Kidney capillary endothelial cell (primary cell): ENCODE measurements at places on chromosomes 3 and 15.
A peak's percentile ranks its signal among the peaks of the same experiment; 100 is the strongest.

DNA sequence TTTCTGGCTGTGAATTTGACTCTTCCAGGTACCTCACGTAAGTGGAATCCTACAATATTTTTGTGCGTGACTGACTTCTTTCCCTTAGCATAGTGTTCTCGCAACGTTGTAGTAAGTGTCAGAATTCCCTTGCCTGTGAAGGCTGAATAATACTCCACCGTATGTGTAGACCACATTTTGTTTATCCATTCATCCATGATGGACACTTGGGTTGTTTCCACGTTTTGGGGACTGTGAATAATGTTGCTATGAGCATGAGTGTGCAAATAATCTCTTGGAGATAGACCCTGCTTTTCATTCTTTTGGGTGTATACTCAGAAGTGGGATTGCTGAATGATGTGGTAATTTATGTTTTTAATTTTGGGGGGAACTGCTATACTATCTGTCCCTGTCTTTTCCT lies 82.2 kb downstream of the APBA2 start:
- no peak for DNase-seq

DNA sequence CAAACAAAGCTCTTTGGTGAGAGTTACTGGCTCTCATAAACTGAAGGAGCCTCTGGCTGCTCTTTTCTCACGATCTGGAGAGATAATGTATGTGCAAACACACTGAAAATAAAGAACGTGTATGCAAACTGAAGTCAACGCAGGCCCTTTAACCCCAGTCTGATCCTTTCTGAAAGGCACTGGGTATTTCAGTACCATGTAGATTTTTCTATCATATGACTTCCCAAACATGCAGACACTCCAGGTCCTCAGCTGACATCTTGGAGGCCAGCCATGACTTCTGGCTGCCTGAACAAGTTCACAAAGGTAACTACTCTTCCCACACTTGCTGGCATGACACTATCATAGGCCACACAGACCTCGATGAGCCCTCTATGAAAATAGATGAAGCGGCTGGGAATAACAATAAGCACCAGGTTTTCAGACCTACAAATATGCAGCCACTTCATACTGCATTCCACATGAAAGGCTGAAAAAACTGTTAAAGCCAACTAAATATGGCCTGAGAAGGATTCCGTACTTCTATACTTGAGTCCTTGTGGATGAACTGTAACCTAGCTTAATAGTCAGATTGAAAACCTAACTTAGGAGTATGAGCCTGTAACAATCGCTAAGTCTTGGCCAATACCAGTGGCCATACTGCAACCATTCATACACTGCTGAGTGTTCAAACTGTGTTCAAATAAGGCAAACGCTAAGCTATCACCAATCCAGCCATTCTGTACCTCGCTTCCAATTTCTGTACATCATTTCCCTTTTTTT lies 121.3 kb downstream of the THRB start:
- DNase-seq, result no peak

DNA sequence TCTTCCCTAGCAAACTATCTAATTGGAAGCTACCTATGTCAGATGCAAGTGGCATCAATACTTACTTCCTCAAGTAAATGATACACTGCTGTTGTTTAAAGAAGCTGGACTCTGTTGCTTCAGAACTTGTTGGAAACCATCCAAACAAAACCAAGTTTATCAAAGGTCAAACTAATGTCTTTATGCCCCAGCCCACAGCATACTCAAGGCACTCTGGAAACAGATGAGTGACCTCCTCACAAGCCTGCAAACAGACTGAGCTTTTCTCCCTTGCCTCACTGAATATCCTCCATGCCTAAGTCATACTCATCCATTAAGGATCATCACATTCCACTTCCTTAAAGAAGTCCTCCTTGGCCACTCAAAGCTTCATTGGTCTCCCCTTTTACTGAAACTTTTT lies 107.4 kb upstream of the ACP3 start:
- DNase-seq, result no peak

- no peak for DNase-seq
These were observed 10.5 kb upstream of the SLC28A1 start for GRCh38 chr15:84873997-84874396.

GRCh38 chr3:187325632-187326031 lies 34.1 kb upstream of the MASP1 start:
- no peak for DNase-seq

DNA sequence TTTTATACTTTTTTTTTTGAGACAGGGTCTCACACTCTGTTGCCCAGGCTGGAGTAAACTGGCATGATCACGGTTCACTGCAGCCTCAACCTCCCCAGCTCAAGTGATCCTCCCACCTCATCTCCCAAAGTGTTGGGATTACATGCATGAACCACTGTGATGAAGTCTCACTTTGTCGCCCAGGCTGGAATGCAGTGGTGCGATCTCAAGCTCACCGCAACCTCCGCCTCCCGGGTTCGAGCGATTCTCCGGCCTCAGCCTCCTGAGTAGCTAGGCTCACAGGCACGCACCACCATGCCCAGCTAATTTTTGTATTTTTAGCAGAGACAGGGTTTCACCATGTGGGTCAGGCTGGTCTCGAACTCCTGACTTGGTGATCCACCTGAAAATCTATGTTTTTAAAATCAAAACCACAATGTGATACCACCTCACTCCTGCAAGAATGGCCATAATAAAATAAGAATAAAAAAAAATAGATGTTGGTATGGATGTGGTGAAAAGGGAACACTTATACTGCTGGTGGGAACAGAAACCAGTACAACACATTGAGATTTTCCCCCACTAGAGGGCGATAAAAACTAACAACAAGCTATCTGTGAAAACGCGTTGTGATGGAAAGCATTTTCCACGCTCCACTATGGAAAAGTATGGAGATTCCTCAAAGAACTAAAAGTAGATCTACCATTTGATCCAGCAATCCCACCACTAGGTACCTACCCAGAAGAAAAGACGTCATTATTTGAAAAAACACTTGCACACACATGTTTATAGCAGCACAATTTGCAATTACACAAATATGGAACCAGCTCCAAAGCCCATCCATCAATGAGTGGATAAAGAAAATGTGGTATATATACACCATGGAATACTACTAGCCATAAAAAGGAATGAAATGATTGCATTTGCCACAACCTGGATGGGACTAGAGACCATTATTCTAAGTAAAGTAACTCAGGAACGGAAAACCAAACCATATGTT lies 26.8 kb upstream of the OCA2 start:
- peak; percentile 44 for DNase-seq

DNA sequence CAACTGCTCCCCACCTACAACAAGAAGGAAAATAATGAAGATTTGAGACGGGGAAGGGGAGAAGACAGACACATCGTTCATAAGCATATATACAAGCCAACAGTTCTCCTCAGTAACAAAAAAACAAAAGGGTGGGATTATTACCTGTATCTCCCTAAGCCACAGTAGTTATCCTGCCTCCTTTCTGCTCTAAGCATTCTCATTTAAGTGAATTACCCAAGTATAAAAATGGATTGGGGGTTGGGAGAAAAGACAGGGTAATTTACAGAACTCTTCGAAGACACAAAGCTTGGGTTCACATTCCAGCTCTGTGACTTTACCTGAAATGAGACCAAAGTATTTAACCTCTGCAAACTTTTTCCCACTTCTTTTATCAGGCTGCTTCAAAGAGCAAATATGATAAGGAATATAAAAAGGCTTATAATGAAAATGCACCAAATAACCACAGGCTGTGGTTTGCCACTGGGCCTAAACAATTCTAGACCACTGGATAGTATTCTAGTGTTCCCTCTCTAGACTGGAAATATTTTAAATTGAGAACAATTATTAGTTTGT lies 64.4 kb downstream of the UACA start:
- no peak for DNase-seq

GRCh38 chr3:119276680-119277079 lies 17.5 kb upstream of the ARHGAP31 start:
- peak; percentile 24 for DNase-seq

DNA sequence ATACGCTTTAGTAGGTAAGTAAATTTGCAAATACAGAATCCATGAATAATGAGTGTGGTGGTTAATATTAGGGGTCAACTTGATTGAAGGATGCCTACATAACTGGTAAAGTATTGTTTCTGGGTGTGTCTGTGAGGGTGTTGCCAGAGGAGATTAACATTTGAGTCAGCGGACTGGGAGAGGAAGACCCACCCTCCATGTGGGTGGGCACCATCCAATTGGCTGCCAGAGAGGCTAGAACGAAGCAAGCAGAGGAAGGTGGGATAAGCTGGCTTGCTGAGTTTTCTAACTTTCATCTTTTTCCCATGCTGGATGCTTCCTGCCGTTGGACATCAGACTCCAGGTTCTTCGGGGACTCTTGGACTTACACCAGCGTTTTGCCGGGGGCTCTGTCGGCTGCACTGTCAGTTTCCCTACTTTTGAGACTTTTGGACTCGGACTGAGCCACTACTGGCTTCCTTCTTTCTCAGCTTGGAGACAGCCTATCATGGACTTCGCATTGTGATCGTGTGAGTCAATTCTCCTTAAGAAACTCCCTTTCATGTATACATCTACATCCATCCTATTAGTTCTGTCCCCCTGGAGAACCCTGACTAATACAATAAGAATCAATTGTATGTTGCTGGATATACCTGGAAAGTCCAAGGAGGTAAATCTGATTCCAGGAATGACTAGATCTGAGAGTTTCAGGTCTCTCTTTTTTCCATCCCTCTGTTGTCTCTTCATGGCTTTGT lies 25.8 kb upstream of the NEDD4 start:
- DNase-seq, result no peak

DNA sequence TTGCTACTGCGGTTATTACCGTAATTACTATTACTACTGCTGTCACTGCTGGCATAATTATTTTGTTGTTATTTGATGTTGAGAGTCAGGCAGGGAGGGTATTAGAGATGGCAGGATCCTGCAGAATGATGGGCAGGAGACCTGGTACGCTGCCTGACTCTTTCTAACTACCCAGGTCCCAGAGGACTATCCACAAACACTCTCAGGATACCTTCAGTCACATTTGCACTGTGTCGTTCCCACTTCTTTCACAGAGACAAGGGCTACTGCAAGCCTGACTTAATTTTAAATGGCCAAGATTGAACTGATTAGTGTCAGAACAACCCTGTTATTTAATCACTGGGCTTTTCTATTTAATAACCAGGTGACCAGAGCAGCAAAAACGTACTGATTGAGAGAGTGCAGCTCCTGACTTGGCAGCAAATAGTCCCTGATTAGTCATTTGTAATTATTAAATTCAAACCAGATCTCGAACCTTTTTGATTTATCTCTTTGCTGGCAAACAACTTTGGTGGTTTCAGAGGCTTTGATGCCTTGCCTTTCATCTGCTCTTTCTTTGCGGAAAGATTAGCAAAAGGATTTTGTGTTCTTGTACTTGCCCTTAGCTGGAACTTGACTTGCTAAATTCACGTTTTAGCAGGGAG lies 88.8 kb upstream of the ARHGEF3 start:
- DNase-seq, result no peak

DNA sequence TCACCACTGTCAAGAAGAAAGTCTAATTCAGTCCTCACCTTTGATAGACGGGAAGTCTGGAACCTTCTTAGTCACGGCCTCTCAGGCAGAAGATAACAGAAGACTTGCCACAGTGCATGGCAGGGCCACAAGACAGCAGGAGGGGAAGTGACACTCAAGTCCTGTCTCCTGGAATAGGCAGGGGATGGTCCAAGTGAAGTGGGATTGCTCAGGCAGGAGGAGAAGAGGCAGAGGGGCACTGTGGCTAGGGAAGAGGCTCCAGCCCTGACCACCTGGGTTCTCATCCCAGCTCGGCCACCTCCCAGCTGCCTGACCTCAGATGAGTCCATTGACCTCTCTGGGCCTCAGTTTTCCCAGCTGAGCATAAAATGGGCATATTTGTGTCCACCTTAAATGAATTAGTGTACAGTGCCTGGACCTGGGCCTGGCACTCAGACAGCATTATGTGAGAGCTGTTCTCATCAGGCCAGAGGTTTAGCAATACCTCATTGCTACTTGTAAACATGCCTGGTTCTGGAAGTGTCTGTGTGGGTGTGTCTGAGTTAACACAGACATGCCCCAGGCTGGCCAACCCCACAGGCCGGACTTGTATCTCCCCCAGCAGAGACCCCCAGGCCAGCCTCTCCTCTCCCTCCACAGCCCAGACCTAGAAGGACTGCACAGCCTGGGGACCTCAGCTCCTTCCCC lies 11.5 kb upstream of the PCSK6 start:
- no peak for DNase-seq

DNA sequence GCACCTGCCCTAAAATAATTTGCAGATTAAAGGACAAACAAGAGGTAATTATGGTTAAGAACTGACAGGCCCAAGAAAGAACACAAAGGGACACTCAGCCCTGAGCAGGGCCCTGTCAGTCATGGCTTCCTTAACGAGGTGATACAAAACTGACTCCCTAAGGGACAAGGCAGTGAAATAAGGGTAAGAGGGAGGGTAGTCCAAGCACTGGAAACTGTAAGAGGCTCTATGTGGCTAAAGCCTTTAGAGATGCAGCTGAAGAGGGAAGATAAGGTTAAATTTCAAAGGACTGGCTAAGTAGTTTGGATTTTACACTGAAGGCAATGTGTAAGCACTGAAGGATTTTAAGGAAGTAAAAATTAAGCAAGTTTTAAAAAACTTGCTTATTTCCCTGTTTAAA lies 3.9 kb downstream of the ATR start:
- DNase-seq, result no peak

DNA sequence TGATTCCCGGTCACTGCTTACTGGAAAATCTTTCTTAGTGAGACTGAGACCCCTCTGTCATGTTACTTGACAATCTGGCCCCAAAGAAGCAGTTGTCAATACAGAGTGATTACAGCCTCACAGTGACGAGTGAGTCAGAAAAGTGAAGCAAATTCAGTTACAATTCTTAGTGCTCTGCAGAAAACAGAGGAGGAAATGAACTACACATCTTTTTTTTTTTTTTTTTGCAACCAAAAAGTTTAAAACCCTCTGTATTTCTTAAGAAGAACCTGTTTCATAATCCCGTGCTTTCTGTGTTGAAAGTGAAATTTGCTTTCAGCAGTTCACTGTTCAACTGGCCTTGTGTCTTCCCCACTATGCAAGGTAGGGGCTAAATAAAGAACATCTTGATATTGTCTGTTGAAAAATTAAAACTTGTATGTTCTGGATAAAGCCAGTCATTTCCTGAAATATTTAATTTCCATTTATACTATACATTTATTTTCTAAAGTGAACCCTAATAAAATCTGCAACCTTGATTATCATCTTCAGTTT lies 1.9 kb downstream of the AQP9 start:
- no peak for DNase-seq

GRCh38 chr3:55484191-55484689 lies 2.9 kb downstream of the WNT5A start:
- DNase-seq, result no peak

DNA sequence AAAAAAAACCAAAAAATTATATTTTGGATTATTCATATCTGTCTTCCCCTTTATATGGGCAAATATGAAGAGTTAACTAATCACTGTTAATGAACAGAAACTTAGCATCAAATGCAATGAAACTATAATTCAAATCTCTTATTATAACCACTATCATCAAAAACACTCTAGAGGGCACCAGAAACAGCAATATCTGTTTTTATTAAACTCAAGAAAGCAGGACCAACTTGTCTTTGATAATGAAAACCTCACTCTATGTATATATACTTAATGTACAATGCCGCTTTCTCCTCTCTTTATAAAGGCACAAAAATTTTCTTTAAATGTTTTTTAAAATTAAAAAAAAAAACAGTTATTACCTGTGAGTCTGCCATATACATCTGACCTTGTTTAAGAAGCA lies 92.7 kb downstream of the UACA start:
- DNase-seq, result no peak
